ENCODE measurements at places on chromosomes 4 and X.

DNA sequence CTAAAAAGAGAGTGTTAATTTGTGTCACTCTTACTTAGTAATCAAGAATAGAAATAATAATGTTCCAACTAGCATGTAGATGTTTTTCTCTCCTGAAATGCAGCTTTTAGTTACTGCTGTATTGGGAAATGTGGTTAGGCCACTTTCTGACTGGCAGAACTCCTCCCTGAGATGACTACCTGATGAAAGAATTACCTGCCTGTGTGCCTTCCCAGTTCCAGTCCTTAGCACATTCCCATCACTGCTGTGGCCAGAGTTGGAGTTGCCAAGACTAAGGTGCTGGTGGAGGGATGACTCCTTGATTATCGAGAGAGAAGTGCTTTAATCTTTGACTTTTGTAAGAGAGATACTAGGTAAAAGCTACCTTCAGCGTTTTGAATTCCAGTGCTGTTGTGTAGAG, 9.5 kb downstream of the GAB1 start:
- no peak for DNase-seq

DNA sequence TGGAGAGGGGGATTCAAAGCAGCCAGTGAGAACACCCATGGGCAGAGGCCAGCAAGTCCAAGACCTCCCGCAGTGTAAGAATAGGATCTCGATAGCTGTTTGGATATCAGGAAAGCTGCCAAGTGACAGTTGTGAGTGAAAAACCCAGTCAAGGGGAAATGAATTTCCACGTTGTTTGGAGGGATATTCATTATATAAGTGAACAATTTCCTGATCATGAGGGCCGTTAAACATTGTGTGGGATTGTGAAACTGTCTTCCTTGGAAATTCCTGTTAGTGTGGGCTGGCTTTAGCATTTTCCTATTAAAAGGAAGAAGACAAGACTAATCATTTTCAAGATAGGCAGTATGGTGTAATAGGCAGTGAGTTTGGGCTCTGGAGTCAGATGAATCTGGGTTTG, 15.0 kb downstream of the CLDN2 start:
- no peak for DNase-seq

- no peak for DNase-seq
Measured at GRCh38 chr4:102586002-102586643, 85.0 kb downstream of the NFKB1 start.

DNA sequence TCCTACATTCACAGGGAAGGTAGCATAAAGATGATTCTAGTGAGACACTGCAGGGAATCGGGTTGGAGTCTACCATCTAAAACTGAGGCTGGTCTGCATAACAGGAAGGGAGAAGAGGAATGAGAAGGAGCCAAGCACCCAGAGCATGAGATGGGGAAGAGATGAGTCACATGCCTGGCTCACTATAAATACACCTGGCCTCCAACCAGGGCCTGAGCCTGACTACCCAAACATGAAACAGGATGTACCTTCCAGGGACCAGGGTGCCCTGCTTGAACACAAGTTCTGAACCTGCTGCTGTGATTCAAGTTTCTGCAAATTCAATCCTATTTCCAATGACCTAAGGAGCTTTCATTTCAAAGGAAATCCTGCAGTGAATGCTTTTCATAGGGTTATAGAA, 24.9 kb downstream of the CD99L2 start:
- DNase-seq = no peak

- no peak for DNase-seq
Measured at GRCh38 chr4:86961605-86962295, 26.9 kb downstream of the AFF1 start.

DNA sequence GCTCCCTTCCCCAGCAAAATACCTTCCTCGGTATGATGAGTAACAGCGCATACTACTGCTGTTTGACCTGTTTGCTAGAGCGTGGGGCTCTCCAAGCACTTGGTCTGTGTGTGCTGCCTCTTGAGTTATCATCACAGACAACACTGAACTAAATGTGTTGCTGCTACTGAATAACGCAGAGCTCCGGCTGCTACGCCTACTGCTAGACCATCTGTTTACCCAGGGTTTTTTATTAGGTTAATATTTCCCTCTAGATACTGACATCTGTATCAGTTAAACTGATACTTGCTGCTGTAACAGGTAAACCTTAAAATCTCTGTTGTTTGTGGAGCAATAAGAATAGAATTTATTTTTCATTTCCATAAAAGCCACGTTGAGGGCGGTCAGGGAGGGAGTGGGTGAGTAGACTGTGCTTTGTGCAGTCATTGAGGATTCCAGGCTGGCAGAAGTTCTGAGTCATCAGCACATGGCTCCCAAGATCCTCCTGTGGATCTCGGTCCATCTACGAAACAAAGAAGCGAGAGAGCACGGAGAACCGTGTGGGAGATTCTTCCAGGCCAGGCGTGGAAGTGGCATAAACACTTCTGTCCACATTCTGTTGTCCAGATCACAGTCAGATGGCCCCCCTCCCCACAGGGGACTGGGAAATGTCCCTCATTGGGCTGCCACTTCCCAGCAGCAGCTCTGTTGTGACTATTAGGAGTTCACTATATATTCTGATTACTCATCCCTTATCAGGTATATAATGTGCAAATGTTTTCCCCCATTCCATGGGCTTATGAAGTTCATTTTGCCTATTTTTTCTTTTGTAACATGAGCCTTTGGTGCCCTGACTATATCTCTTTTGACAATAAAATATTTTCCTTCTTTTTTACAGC, 14.1 kb downstream of the GRK4 start:
- DNase-seq = no peak

GRCh38 chrX:53595266-53595810, 91.2 kb downstream of the HUWE1 start:
- no peak for DNase-seq

DNA sequence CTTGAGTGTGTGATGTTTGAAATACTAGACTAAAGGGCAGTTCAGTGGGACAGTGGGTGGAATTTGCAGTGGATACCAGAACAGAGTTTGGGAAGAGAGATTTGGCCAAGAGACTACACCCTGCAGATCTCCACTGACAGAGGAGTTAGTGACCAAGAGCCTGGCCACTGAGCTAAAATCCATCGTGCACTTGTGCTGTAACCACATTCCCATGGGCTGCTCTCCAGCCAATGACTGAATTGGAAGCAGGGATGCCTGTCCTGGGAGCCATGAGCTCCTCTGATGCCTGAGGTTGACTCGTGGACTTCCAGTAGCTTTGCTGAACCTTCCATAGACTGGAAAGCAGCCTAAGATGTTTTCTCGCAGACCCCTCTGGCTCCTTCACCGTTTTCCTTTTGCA, 296.1 kb downstream of the TRIML1 start:
- DNase-seq = no peak

- no peak for DNase-seq
Measured at GRCh38 chrX:68511255-68511654, 12.4 kb downstream of the YIPF6 start.

DNA sequence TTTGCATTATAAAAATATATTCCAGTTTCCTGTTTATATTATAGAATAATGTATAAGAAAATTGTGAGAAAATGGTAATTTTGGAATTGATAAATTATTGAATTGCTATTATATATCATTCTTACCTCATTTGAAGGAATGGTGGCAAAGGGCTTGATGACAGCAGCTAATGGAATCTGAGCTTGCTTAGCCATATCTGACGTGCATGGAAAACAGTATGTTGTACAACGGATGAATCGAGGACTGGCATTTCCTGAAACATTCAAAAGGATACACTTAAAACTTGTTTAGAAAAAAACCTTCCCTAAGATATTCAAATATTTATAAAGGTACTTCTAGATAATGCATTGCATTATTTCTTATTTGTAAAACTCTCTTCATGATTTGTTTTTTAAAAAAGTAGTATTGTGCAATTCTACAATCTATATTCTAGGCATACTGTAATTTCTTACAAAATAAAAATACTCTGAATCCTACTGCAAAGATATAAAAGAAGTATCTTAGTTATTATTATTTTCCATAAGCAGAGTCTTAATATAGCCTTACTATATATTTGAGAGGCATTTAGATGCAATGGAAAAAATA, 38.3 kb downstream of the SEC24D start:
- no peak for DNase-seq

GRCh38 chr4:182901337-182901736, 15.8 kb downstream of the DCTD start:
- DNase-seq = no peak

- DNase-seq = no peak
Measured at GRCh38 chr4:104532677-104533076, 38.0 kb upstream of the CXXC4 start.

- DNase-seq = no peak
Measured at GRCh38 chrX:104854188-104854587, 288.2 kb downstream of the IL1RAPL2 start.

- no peak for DNase-seq
Measured at GRCh38 chr4:107562316-107562715, 157.7 kb downstream of the PAPSS1 start.

GRCh38 chr4:188078116-188078515, 31.3 kb downstream of the TRIML2 start:
- no peak for DNase-seq

- DNase-seq = no peak
Measured at GRCh38 chr4:25320773-25321172, 8.2 kb downstream of the ZCCHC4 start.

- no peak for DNase-seq
Measured at GRCh38 chr4:38565271-38566199, 98.5 kb upstream of the KLF3 start.

GRCh38 chrX:105101378-105101777, 119.1 kb downstream of the TEX13A start:
- no peak for DNase-seq

DNA sequence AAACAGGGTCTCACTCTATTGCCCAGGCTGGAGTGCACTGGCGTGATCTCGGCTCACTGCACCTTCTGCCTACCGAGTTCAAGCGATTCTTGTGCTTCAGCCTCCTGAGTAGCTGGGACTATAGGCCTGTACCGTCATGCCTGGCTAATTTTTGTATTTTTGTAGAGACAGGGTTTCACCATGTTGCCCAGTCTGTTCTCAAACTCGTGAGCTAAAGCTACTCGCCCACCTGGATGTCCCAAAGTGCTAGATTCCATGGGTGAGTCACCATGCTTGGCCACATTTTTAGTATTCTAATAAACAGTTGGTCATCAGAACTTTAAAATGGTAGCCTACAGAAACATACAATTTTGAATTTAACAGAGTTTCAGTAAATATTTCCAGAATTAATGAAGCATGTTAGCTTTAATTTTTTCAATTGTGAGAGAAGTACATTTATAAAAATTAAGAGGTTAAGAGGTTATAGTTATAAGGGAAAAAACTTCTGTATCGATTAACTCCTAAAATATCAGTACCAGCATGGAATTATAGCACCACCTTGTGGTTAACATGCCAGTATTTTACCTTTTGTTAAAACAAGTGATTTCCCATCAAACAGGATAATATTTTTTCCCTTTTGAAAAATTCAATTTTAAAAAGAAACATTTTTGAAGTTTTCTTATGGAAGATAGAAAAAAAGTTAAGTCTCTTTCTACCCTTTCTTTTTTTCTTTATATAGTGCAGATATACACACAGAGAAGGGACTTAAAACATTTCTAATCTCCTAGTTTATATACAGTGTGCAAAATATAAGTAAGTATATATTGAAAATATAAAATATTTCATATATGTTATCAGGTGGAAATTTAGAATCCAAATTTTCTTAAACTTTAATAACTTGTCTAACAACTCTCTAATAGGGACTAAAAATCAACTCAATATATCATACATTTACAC, 35.4 kb downstream of the CEP44 start:
- no peak for DNase-seq

DNA sequence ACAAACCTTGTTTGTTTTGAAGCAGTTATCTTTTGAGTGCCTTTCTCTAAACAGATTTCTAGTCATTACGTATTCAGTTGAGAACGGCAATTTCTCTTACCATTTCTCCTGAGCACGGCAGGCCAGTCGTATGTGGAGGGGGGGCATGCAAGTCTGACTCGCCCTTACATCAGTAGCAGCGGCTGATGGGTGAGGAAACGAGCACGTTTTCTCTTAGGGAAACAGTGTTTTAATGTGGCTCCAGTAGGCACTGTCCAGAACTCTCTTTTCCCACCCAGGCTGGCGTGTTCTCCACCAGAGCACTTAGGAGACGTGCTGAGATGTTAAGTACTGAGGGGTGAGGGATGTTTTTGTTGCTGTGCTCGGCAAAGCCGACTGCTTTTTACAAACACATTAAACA, 240.5 kb downstream of the STIM2 start:
- DNase-seq = no peak

- no peak for DNase-seq
Measured at GRCh38 chr4:25795091-25795490, 67.7 kb downstream of the SEL1L3 start.

DNA sequence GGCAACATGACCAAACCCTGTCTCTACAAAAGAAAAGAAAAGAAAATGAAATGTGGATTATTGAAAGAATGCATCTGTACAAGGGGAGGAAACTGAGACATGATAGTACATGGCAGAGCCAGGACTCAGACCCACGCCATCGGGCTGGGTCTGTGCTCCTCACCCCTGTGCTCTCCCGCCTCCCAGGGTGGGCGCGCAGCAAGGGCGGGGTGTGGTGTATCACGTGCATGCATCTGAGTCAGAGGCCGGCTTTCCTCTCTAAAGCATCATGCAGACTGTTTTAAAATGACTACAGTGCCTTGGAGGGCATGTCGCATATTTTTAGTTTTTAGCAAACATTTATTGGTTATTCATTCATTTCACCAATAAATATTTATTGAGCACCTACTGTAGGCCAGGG, 47.8 kb downstream of the HTT-AS start:
- DNase-seq = no peak

- DNase-seq = no peak
Measured at GRCh38 chrX:45771560-45772340, 571.1 kb upstream of the DIPK2B start.

DNA sequence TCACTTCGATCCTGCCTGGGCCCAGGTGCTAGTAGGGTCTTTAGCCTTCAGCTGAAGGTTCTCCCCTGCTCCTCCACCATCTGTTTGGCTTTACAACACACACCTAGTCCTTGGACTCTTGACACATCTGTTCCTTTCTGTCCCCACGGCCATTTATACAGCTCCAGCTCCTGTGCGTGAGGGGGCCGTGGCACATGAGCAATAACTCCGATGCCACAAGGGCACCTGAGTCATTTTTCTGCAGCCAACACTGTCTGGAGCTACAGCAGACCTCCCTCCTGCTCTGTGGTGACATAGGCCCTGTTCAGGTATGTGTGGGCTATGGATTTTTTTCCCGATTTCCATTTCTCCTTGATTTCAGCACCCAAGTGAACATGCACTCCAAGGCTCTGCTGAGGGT, 44.7 kb upstream of the BCOR start:
- DNase-seq = no peak

DNA sequence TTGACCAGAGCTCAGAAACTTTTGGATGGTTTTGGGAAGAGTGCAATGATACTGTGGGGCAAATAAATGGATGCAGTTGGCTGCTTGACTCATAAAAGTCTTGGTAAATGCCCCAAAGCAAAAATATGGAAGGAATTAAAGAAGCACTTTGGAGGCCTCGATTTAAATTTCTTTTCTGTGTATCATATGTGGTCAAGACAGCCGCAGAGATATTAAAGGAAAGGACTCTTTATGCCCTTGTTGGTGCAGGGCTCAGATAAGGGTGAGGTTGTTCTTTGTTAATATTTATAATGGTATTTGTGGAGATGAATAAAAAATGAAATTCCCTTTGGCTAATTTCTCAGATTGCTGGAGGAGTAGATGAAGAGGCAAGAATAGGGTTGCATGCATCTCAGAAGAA, 90.2 kb downstream of the NHS start:
- no peak for DNase-seq
